ENCODE measurements at places on chromosomes 7 and 10.

- no peak for DNase-seq
Observed at GRCh38 chr10:114821915-114822443, 399 bp downstream of the FHIP2A start.

- DNase-seq, result no peak
Observed at GRCh38 chr10:86312701-86313270, 53.8 kb downstream of the GRID1 start.

- no peak for DNase-seq
Observed at GRCh38 chr7:146889806-146890555, 773.4 kb downstream of the CNTNAP2 start.

- DNase-seq, result no peak
Observed at GRCh38 chr7:159207393-159207792, 62.7 kb upstream of the VIPR2 start.

GRCh38 chr10:125592897-125593296, 90.1 kb downstream of the TEX36 start:
- no peak for DNase-seq

DNA sequence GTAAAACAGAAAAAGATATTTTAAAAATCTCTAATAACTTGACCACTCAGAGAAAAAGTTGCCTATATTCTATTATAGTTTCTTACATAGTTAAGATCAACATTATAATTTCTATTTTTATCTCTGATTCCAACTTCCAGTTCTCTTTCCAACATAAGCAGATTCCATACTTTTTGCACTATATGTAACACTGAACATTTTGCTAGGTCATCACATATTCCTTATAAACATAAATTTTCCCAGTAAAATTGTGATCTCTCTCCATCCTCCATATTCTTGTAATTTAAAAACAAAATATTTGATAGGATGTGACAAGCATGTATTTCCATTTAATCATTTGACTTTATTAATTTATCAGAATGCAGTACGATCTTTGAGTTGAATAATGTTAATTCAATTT, 170.4 kb upstream of the THSD7A start:
- DNase-seq, result no peak

DNA sequence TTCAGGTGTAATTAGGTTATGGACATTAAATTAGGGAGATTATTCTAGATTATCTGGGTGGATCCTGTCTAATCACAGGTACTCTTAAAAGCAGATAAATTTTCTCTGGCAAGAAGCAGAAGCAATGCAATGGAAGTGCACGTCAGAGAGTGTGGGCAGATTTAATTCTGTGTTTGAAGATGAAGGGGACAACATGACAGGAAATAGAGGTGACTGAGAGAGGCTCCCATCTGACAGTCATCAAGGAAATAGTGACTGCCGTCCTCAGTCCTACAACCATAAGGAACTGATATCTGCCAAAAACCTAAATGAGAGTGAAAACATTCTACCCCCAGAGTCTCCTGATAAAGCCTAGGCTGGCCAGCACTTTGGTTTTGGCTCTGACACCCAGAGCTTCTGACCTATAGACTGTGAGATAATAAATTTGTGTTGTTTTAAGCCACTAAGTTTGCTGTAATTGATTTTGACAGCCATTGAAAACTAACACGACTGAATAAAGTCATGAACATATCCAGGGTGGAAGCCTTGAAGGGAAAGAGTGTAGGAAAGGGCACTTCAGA, 30.5 kb upstream of the DDX50 start:
- no peak for DNase-seq

- DNase-seq, result no peak
Observed at GRCh38 chr10:11773761-11774441, 31.7 kb downstream of the ECHDC3 start.

DNA sequence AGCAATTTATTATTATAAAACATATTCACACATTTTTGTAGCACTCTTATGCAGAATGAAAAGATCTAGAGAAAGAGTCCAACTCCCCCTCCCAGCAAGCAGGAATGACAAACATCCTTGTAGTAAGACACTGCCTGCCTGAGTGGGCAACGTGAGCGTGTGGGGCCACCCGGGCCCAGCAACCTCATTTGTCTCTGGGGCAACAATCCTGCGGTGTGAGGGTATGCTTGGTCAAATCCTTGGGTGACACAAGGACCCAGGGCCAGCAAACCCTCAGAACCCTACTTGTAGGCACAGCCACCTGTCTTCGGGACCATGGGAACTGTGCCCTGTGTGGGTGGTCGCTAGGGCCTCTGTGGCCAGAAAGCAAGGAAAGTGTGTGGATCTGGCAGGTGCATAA, 10.7 kb downstream of the RHEB start:
- DNase-seq, result no peak

DNA sequence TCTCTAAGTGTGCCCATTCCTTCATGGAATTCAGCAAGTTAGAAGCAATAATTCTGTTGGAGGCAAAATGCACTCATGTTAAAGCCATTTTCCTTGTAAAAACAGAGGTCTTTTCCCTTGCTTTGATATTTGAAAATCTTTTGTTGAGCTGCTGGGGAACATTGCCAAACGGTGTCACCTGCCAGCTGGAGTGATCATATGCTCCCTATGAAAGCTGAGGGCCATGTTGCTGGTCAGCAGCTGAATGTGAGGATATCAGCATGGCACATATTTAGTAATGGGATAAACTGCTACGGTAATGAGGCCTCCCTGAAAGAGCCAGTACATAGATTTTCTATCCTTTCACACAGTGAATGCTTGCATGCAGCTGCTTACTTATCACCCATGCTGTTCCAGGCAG, 224.3 kb downstream of the THSD7A start:
- DNase-seq, result no peak

Data from stimulated activated CD4-positive, alpha-beta T cell treated with anti-CD3 and anti-CD28 coated beads, TNF-alpha, amount 100 ng/mL, for 1 hour (primary cell).